Pulmonary artery endothelial cell (primary cell): ENCODE measurements at places on chromosomes 13 and 19. TPM values are rescaled to one million over a fixed set of nuclear protein-coding genes. Genes with fewer than 3 reads are reported as not detected.

- DNase-seq = no peak
Observed at GRCh38 chr13:100523981-100524386, 64.6 kb downstream of the GGACT start.

DNA sequence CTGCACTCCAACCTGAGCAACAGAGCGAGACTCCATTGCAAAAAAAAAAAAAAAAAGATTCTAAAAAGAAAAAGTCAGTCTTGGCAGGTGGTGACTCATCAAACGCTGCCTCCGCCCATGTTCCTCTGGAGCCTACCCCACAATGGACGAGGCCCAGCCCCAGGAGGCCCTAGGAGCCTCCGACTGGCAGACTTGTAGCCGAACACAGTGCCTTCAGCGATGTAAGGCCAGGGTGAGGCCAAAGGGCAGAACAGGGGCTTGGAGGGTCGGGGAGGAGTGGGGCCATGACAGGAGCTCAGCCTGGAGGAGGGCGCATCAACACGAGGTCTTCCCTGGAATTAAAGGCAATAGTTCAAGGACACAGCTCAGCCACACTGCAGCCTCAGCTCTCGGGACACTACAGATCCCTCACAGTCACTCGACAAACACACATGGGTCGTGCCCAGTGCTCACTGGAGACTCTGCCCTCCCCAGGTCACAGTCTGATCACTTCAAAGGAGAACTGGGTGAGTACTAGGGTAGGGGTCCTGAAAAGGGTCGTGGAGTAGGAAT lies 5.1 kb downstream of the USE1 start:
- peak; percentile 33 for DNase-seq

Gene KLK2
- not detected in 2 replicates for total RNA-seq

Gene CCDC122
- total RNA-seq = 1.8 and 4.2 TPM in 2 replicates

DNA sequence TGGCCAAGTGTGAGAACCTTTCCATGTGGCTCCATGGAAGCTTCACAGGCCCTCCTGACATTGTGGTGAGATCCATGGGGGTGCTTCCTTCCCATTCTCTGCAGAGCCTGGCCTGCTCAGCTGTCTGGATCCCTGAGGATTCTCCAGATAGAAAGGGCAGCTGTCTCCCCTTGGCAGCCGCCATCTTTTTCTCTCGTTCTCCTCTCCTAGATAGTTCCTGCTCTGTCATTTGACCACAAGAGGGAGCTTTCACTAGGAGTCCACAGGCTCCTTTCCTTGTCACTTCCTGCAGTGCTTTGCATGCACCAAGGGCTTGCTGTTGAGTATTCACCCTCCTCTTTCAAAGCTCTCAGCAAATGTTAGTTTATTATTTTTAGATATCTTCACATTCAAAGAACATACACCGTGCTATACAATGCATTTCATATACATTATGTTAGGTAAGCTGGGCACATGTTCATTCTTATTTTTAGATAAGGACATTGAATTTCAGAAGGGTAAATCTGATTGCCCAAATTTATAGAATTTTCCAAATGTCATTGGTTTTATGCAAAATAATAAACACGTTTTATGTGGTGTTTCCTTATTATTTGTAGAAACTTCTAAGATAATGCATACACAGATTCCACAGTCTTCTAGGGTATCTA lies 133.2 kb downstream of the FRY start:
- no peak for DNase-seq

DNA sequence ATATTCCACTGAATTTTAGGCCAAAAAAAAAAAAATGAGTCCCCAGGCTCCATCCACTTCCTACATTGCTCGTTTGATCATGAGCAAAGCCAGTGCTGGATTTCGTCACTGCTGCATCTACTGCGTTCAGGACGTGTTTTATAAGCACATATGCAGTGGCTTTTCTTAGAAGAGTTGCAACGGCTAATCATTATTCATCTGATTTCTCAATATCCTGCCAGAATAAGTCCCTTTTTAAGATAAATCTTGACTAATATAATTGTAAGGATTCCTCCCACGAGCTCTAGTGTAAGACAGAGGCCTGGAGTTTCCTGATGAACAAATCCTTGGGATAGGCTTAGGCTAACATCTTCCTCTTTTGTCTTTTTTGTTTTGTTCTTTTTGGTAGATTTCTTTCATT lies 19.5 kb downstream of the FAM124A start:
- DNase-seq = no peak

Gene SIGLEC12
- total RNA-seq = not detected in 2 replicates

Gene DLEU7
- total RNA-seq = not detected in 2 replicates

- no peak for DNase-seq
Observed at GRCh38 chr13:113239986-113240385, 30.6 kb downstream of the CUL4A start.

Gene S1PR4
- total RNA-seq = 0.21 and 0.33 TPM in 2 replicates

DNA sequence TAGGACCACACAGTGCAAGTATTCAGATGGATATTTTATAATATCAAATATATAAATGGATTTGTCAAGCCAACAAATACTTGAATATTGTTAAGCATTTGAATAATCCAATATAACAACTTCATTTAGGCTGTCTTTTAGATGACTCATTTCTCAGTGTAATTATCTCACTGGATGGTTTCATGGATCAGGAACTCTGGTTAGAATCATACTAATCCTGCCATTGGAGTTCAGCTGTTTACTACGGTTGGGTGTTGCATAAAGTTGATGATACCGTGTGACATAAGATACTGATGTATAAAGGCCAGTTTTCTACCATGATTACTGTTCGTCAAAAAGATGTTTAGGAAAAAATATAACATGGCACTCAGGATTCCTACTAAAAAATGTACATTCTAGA lies 196.3 kb downstream of the TSHZ3 start:
- no peak for DNase-seq

Gene ZIC5
- total RNA-seq = not detected in 2 replicates

DNA sequence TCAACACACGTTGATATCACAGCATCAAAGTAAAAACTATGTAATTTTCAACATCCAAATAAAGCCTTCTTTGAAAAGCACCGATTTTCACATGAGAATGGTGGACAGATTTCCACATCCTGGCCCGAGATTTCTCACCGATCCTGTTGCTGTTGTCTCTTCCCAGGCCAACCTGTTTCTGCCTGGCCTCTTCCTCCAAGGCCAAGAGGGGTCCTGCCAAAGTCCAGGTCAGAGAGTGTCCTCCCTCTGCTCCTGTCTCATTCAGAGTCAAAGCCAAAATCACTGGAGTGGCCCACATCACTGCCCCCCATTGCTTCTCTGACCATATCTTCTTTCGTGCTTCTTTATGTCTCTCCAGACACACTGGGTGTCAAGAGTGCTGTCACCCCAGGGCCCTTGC lies 49.5 kb downstream of the CHST8 start:
- no peak for DNase-seq

Gene PSG1
- total RNA-seq = under 0.01 TPM in 1 of 2 replicates, not detected in the other

GRCh38 chr13:113566227-113566561 lies 18.4 kb upstream of the TFDP1 start:
- no peak for DNase-seq

DNA sequence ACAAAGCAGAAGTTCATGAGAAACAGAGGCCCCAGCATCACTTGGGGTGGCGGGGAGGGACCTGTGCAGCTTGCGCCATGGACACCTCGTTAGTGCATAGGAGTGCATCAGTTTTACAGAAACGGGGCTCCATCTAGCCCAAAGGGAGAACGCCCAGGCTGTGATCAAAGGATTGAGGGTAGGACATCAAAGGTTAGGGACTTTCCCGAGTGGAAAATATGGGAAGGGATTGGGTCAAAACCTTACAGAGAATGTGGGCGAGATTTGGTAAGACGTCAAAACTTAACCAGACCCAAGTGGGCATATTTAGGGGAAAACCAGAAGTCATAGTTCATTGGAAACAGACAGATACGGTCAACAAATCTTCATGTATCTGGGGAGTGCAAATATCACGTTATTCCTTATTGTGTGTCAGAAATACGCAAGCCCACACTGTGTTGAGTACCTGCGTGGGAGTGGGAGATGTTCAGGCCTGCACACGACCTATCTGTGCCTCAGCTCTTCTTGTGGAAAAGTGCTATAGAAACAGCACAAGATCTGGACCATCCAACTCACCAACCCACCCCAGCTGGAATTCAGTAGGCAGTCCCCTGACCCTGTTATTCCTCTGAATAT lies 9.4 kb upstream of the GRAMD1A start:
- DNase-seq = no peak

DNA sequence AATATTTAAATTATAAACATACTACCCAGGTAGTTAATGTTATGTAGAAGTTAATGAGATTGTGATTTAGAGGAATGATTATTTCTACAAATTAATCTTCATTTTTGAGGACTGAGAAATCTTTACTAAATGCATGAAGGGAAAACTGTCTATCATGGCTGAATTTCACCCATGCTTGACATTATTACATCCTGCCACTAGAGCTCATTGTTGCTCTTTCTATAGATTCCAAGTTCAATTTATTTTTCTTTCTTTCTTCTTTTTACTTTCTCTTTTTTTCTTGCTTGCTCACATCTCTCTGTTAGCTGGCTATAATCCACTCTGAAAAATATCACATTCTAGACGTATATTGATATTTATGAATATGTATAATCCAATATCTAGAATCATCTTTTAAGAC lies 505.0 kb upstream of the KLHL1 start:
- DNase-seq = no peak

DNA sequence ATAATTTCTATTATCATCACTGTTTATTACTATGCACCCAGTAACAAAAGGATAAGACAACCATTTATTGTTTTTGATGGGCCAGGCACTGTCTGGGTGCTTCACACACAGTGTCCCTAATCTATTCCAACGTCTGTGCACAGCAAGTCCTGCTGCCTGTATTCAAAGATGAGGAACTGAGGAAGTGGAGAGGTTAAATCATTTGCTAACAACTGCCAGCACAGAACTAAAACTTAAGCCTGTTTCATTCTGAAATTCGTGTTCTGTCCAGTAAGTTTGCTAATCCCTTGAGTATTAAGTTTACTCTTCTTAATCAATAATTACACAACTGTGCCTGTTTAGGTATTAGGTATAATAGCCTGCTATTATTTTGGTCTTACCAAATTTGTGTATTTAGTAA lies 41.9 kb downstream of the TEX26 start:
- no peak for DNase-seq

DNA sequence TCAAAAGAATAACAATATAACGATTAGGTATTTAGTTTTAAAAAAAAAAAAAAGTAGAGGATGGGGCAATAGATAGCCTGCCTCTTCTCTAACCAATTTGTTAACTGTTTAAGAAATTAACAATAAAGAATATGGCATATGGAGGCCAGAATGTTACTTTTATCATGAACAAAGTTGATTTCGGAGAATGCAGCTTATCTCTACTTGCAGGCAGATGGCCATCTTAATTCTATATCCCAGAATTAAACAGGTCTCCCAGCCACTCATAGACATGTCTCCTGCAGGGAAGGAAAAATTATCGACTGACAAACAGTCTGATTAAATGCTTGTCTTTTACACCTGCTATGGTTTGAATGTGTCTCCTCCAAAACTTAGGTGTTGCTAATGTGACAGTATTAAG lies 96.6 kb downstream of the SLC25A15 start:
- no peak for DNase-seq

DNA sequence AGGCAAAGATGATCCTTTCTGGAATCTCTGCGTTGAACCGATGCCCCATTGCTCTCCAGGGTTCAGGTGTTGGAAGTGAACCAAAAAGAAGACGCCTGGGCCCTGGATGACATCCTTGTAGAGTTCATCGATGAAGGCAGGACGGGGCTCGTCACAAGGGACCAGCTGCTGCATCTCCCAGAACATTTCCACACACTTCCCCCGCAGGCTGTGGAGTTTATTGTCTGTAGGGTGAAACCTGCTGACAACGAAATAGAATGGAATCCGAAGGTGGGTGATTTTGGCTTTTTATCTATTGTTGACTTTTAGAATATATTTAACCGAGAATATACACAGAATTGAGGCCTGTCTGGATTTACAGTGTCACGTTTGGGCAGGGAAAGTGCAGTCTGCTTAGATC lies 58.4 kb downstream of the SLC7A9 start:
- DNase-seq = no peak

DNA sequence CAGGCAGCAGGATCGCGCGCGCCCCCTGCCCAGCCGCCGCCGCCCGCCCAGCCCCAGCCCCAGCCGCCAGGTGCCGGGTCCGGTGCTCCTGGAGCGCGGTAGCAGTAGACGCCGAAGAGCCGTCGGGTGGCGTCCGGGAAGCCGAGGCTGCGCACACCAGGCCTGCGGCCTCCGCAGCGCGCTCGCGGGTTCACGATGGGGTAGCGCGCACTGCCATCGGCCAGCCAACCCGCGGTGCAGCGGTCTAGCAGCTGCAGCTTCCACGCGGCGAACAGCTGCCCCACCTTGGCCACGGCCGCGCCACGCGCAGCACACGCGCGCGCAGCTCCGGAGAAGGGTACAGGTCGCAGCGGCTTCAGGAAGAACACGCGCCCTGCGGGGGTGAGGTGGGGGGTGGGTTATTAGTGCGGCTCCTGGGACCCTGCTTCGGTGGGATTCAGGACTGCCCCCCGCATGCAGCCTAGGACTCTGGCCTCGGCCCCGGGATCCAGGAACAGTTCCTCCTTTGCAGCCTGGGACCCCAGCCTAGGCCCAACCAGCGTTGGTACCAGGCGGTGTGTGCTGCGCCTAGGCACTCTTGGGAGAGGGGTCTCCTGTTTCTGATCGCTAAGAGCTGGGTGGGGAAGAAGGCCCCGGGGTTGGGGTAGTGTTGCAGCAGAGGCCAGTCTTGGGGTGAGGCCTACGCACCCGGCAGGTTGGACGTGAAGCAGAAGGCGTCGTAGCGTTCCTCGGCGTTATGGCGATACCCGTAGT lies 15.1 kb downstream of the TM6SF2 start:
- DNase-seq = no peak

GRCh38 chr13:52001120-52001731 lies 10.0 kb downstream of the ATP7B start:
- peak; percentile 11 for DNase-seq

- no peak for DNase-seq
Observed at GRCh38 chr19:2665103-2665502, 37.4 kb downstream of the GNG7 start.

GRCh38 chr13:31747966-31748365 lies 8.6 kb downstream of the RXFP2 start:
- DNase-seq = no peak

Gene FCAR
- total RNA-seq = not detected in 2 replicates

GRCh38 chr13:84831666-84832657 lies 949.7 kb upstream of the SLITRK1 start:
- no peak for DNase-seq

DNA sequence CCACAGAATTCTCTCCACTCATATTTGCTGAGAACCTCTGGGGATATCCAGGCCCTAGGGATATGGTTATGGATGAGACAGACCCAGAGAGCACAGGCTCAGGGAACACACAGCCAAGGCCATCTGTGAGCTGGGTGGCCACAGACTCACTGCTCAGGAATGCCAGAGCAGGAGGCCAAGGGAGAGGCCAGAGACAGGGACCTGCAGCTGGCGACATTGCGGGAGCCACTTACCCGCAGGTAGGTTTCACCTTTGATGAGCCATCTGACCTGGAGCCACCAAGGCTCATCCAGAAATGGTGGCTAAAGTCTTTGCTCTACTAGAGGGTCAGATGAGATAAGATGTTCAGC lies 29.4 kb downstream of the CCNE1 start:
- DNase-seq = no peak

DNA sequence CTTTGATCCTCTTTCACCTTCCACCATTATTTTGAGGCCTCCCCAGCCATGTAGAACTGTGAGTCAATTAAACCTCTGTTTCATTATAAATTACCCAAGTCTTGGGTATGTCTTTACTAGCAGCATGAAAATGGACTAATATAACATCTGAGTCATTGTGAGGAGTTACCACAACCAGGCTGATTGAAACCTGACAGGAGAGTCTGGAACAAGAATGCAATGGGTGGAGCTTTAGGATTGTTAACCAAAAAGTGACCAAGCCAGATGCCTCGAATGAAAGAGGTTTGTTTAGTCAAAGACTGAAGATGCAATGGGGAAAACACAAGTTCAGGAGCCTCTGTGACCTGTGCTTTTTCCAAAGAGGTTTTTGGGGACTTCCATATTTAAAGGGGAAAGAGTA lies 659.0 kb downstream of the SLITRK6 start:
- DNase-seq = no peak
